Muscle of leg (tissue), 16 donors: ENCODE measurements at places on chromosomes 1 and 21. TPM values are rescaled to one million over a fixed set of nuclear protein-coding genes. Genes with fewer than 3 reads are reported as not detected.

DNA sequence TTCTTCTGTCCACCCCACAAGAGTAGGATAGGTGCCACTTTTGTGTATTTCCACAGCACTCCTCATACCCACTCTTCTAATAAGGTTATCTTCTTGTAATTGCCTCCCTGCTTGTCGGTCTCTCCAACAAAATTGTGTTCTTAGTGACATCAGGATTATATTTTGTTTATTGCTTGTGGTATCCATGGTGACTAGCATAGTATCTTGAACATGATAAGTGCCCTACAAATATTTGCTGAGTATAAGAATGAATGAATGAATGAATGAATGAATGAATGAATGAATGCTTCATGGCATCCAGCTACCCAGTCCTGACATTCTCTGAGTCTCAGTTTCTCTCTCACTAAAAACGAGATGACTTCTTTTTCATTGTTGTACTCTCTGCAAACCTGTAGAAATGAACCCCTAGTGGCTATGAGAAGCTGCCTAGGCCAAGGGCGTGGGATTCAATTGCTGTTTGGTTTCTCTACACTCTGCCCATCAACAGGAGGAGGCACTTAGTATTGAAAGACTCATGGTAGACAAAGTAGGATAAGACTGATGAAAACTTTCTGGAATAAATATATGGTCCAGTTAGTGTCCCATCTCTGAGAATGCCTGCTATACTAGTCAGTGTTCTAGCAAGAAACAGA lies 121.0 kb downstream of the TMEM53 start:
- no peak for DNase-seq

The KRTAP26-1 gene
- total RNA-seq = not detected

DNA sequence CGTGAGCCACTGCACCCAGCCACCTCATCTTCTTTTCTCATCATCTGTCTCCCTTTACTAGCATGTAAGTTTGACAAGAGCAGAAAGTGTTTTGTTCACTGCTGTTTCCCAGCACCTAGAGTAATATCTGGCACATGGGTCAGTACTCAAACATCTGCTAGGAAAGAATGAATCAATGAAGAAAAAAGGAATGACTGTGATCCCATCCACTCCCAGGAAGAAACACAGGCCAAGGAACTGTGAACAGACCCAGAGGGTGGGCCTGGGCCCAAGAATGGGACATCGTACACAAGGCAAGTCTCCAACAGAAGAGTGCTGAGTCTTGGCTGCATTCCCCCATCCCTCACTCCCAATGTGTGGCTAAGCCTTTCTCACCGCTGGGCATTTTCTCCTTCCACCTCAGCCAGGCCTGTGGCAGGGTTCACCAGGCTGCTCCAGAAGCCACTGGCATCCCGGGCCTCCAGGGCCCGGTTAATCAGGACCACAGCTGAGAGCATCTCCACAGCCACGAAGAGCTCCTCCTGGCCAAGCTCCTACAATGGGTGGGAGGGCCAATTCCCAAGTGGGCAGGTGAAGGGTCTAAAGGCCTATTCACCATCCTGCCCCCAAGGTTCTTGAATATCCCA lies 18.4 kb downstream of the IQGAP3 start:
- peak; percentile 73 for DNase-seq

GRCh38 chr21:18614303-18614702 lies 210.7 kb upstream of the TMPRSS15 start:
- DNase-seq = no peak
